ENCODE measurements at places on chromosomes 3 and 15. TPM values are rescaled to one million over a fixed set of nuclear protein-coding genes. Genes with fewer than 3 reads are reported as not detected.

GRCh38 chr15:95302206-95302605, 1028.3 kb upstream of the NR2F2 start:
- peak; percentile 21 for DNase-seq

- DNase-seq: no peak
Measured at GRCh38 chr3:13016721-13017255, 56.4 kb downstream of the IQSEC1 start.

PRSS50 gene
- not detected for total RNA-seq

UROC1 gene
- total RNA-seq: not detected
